T-helper 17 cell (primary cell): ENCODE measurements at places on chromosomes 3 and 15. TPM values are rescaled to one million over a fixed set of nuclear protein-coding genes. Genes with fewer than 3 reads are reported as not detected.

DNA sequence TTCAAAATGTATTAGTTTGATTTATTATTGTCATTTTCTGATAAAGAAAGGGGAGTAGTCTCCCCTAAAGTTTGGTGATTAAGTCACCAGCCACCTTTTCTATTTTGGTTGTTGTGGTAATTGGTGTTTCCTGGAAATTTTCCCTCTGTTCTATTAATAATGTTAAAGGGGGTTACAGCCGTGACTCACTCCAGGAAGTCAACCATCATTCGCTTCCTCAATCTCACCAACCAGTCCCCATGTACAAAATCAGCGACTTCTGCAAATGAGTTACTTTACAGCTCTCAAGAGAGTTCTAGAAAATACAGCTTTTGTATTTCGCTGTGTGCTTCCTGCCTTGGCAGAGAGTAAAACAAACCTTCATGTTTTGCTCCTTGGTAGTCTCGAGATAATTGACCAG is 285.1 kb downstream of the LPP start:
- no peaks in the 10 kb centered on the region for H3K36me3 ChIP-seq
- H3K4me3 ChIP-seq = peak overlapping the region; percentile 55
- no peak for DNase-seq
- H3K4me1 ChIP-seq = peaks cover 26% of the 10 kb centered on the region

DNA sequence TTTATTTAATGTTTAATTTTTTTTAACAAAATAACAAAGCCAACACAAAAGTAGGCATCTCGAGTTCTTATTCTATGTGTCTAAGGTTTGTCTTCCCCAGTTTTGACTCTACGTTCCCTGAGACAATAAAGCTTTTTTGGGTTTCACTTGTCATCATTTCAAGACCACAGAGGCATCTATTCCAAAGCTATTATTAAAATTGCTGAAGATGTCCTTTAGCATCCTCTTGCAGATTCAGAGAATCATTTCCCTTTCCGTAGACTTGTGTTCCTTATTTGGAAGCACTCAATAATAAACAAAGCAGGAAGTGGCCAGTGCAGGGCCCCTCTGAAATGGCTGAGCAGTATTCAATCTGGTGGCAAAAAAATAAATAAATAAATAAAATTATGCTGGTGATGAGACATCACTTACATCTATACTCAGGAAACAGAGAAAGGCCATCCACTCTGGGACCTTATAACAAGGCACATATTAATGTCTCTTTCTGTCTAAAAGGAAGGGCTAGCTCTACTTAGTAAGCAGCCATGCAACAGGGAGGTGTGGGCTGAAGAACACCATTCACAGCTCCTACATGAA is 362.3 kb downstream of the WDR72 start:
- no peaks in the 10 kb centered on the region for H3K4me1 ChIP-seq
- H3K27ac ChIP-seq = no peak overlapping the region
- DNase-seq = no peak
- peaks cover 10% of the 10 kb centered on the region for H3K27me3 ChIP-seq
- no peak overlapping the region for H3K4me3 ChIP-seq
- no peaks in the 10 kb centered on the region for H3K36me3 ChIP-seq

- H3K27ac ChIP-seq = peak overlapping the region; percentile 16
- peaks cover 2% of the 10 kb centered on the region for H3K36me3 ChIP-seq
- H3K4me1 ChIP-seq = peaks cover 40% of the 10 kb centered on the region
These were observed 61.4 kb upstream of the HERC1 start for GRCh38 chr15:63895194-63895593.

MYO5A gene
- total RNA-seq = 50.6 TPM

PTPRG gene
- not detected for total RNA-seq

DNA sequence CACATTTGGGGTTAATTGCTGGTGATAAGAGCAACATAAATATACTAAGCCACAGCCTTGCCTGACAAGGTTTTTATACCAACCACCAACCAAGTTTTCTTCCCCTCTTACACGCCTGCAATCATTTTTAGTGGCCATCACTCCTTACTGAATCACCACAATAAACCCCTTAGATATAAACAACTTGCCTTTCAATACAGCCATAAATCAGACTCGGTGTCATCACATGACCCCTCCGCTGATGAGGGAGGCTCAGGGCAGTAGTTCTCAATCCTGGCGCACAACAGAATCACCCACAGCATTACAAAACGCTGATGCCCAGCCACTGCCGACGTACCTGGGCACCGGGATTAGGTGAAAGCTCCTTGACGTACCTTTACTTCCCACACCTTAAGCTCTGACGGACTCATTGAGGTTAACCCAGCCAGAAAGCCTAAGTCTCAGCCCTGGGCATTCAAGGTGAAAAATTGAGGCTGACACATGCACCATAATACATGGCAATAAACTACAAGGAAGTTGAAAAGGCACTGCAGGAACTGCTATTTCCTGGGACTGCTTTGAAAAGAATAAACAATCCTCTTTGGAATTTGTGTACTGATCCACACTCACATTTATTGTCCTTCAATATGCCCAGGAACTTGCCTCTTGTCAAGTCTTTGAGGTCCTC is 17.1 kb downstream of the ADCY5 start:
- H3K27me3 ChIP-seq = peaks cover 42% of the 10 kb centered on the region
- no peaks in the 10 kb centered on the region for H3K4me1 ChIP-seq
- peaks cover 2% of the 10 kb centered on the region for H3K36me3 ChIP-seq
- no peak for DNase-seq

DNA sequence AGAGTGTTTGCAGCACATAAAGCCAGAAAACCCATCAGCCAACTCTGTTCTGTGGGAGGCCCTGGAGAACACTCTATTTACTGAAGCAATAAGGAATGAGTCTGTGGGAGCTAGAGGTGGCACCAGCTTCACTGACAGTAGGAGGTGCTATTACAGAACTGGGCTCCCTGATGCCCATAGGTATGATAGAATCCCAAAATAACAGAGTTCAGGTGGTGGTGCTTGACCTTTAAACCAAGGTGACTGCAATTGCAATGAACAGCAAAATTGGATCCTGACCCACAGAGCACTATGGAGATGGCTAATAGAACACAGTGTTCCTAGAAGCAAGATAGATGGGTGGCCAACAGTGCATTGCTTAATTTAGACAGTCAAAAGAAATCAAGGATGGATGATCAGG is 95.4 kb upstream of the RNU6-1 start:
- peaks cover 2% of the 10 kb centered on the region for H3K36me3 ChIP-seq
- no peak overlapping the region for H3K4me3 ChIP-seq
- peaks cover 2% of the 10 kb centered on the region for H3K4me1 ChIP-seq
- DNase-seq = no peak
- H3K27ac ChIP-seq = no peak overlapping the region
- H3K27me3 ChIP-seq = peaks cover 33% of the 10 kb centered on the region

GRCh38 chr3:46867550-46867898 is 4.3 kb upstream of the MYL3 start:
- H3K4me3 ChIP-seq = no peak overlapping the region
- H3K36me3 ChIP-seq = peaks cover 3% of the 10 kb centered on the region
- no peaks in the 10 kb centered on the region for H3K4me1 ChIP-seq
- no peak for DNase-seq
- H3K27ac ChIP-seq = no peak overlapping the region

PPP1R14D gene
- total RNA-seq = not detected

CGNL1 gene
- total RNA-seq = not detected

VWA5B2 gene
- not detected for total RNA-seq

COPS2 gene
- 95.8 TPM for total RNA-seq

GRCh38 chr3:48636149-48636655 is 941 bp upstream of the SLC26A6 start:
- peaks cover 5% of the 10 kb centered on the region for H3K27me3 ChIP-seq
- peaks cover 12% of the 10 kb centered on the region for H3K4me1 ChIP-seq
- no peaks in the 10 kb centered on the region for H3K36me3 ChIP-seq
- H3K4me3 ChIP-seq = peak overlapping the region; percentile 90

NANOGP8 gene
- not detected for total RNA-seq

GOLGA8S gene
- 0.07 TPM for total RNA-seq

GRCh38 chr3:188853856-188854771 is 317.7 kb upstream of the TPRG1 start:
- no peak overlapping the region for H3K27ac ChIP-seq
- peaks cover 2% of the 10 kb centered on the region for H3K36me3 ChIP-seq
- no peaks in the 10 kb centered on the region for H3K27me3 ChIP-seq
- no peak overlapping the region for H3K4me3 ChIP-seq
- H3K4me1 ChIP-seq = peaks cover 5% of the 10 kb centered on the region

PFKFB4 gene
- total RNA-seq = 1.6 TPM

DNA sequence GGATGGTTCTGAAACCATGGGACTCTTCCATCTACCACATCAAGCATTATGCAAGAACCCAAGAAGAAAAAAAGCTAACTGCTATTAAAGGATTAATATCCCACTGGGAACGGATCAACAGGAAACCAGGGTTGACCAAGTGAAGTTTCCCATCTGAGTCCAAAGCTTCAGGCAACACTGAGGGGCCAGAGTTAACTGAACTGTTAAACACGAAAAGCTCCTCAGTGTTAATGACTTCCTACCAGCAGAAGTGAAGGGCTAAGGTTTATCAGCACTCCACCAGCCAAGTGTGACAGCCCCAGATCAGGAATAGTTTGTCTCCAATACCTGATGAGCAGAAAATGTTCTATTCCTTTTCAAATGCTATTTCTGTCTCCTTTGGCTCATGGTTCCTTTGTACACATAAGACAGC is 36.7 kb downstream of the PTPN9 start:
- H3K27me3 ChIP-seq = no peaks in the 10 kb centered on the region
- H3K4me1 ChIP-seq = peaks cover 30% of the 10 kb centered on the region
- H3K4me3 ChIP-seq = no peak overlapping the region
- H3K36me3 ChIP-seq = peaks cover 2% of the 10 kb centered on the region

- H3K4me3 ChIP-seq = no peak overlapping the region
- peaks cover 19% of the 10 kb centered on the region for H3K27me3 ChIP-seq
- peaks cover 6% of the 10 kb centered on the region for H3K36me3 ChIP-seq
- no peaks in the 10 kb centered on the region for H3K4me1 ChIP-seq
These were observed 88.1 kb upstream of the PXYLP1 start for GRCh38 chr3:141143517-141143916.

SLC6A20 gene
- total RNA-seq = 0.23 TPM

- peaks cover 73% of the 10 kb centered on the region for H3K4me1 ChIP-seq
- peaks cover 8% of the 10 kb centered on the region for H3K36me3 ChIP-seq
- H3K27ac ChIP-seq = peak within 1 kb of the TSS; percentile 100
- peak within 1 kb of the TSS; percentile 99 for H3K4me3 ChIP-seq
These were observed at the start of gene GCSAM for GRCh38 chr3:112132975-112133448. Gene GCSAM (minus strand): TSS chr3:112133248. CDS start chr3:112133120, 128 bp downstream.

DNA sequence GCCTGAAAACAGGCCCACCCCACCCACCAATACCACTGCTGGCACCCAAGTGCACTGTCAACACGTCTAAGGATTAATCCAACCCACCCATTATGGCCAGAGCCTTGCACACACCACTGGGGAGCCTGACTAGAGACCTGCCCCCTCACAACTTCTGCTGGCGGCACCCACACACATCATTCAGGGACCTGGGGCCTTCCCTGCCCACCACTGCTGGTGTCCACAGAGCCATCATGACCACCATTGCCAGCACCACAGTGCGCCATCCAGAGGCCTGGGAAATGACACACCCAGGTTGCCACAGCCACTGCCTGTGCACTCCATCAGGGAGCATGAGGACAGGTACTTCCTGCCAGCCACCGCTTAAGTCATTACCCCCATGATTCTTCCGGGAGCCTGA is 67.0 kb upstream of the IMPG2 start:
- peak overlapping the region; percentile 57 for H3K27ac ChIP-seq
- no peaks in the 10 kb centered on the region for H3K27me3 ChIP-seq
- no peak overlapping the region for H3K4me3 ChIP-seq
- H3K36me3 ChIP-seq = peaks cover under 1% of the 10 kb centered on the region

- H3K27ac ChIP-seq = no peak overlapping the region
- H3K36me3 ChIP-seq = peaks cover 2% of the 10 kb centered on the region
- no peak for DNase-seq
These were observed 125.4 kb downstream of the ULK4 start for GRCh38 chr3:41836360-41837134.

DNA sequence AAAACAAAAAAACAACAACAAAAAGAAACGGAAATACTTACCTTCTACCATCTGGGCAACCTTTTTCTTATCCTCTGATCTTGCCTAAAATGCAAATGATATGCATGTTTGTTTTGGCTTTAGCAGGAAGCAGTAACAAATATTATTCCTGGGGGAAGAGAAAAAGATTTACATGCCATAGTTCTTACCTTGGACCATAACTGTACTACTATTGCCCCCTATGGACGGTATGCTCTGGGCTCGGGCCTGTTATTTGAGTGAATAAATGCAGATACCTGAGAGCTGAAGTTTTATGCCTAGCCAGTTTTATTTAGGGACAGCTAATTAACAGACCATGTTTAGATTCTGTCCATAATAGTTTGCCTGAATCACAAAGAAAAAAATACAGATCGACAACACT is 12.6 kb upstream of the STARD5 start:
- no peak overlapping the region for H3K27ac ChIP-seq
- H3K27me3 ChIP-seq = peaks cover 13% of the 10 kb centered on the region
- H3K4me1 ChIP-seq = peaks cover 12% of the 10 kb centered on the region

DNA sequence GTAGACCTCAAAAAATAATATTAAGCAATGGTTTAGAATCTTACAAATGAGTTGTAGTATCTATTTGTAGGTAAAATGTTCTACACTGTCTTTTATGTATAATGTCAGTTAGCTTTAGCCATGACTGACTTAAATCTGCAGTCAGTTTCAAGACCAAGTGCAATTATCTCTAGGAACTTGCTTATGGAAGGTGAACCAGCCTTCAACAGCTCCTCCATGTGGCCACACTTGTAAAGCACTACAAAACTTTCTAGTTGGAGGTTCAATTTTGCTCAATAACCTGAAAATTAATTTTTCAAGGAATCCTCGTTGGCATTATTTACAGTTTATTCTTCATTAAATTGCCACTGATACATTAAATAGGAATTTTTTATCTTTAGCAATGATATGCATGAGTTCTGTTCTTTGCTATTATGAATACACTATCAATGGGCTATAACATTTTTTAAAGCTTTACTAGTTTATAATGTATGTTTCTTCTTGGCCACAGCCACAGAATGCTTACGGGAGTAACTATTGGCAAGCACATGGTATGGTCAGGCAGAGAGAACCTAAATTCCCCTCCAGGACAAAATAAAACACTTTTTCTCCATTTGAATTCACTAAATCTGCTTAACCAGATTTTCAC is 315.3 kb upstream of the UBE2E2 start:
- H3K27me3 ChIP-seq = no peaks in the 10 kb centered on the region
- no peaks in the 10 kb centered on the region for H3K36me3 ChIP-seq
- no peak for DNase-seq
- no peak overlapping the region for H3K4me3 ChIP-seq
- H3K4me1 ChIP-seq = no peaks in the 10 kb centered on the region

GRCh38 chr15:98560338-98560737 is 88.0 kb upstream of the IGF1R start:
- H3K4me3 ChIP-seq = no peak overlapping the region
- no peaks in the 10 kb centered on the region for H3K4me1 ChIP-seq
- H3K27me3 ChIP-seq = peaks cover 39% of the 10 kb centered on the region
- no peak for DNase-seq

SI gene
- total RNA-seq = not detected

CILP gene
- 0.22 TPM for total RNA-seq

NDUFB5 gene
- total RNA-seq = 37.3 TPM

DNA sequence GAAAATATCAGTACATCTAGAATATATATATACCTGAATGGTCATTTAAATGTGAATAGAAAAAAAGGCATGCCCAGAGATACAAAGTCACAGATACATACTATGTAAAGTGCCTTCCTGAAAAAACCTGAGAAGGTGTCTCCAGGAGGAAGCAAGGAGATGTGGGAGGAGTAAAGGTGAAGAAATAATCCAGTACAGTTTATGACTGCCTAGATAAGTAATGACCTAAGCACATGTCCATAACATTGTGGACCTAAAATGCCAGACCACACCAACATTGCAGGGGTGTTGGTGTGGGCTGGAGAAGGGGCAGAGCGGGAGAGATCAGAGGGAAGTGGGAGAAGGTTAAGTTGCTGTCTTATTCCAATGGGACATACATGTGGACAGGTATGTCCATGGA is 226.9 kb downstream of the ZNF621 start:
- H3K27ac ChIP-seq = no peak overlapping the region
- peaks cover 62% of the 10 kb centered on the region for H3K27me3 ChIP-seq
- no peaks in the 10 kb centered on the region for H3K4me1 ChIP-seq
- H3K4me3 ChIP-seq = no peak overlapping the region
